ENCODE measurements at places on chromosomes 4 and X. TPM values are rescaled to one million over a fixed set of nuclear protein-coding genes. Genes with fewer than 3 reads are reported as not detected.

Gene MAGEB5
- not detected for total RNA-seq

Gene PPP1R2C
- total RNA-seq: not detected

Gene SLC49A3
- not detected for total RNA-seq

Gene PRKG2
- 3.3 TPM for total RNA-seq

Gene ADAM29
- not detected for total RNA-seq

Gene AMTN
- not detected for total RNA-seq

Gene PAGE1
- not detected for total RNA-seq
